ENCODE measurements at places on chromosomes 5 and 9. TPM values are rescaled to one million over a fixed set of nuclear protein-coding genes. Genes with fewer than 3 reads are reported as not detected.

DNA sequence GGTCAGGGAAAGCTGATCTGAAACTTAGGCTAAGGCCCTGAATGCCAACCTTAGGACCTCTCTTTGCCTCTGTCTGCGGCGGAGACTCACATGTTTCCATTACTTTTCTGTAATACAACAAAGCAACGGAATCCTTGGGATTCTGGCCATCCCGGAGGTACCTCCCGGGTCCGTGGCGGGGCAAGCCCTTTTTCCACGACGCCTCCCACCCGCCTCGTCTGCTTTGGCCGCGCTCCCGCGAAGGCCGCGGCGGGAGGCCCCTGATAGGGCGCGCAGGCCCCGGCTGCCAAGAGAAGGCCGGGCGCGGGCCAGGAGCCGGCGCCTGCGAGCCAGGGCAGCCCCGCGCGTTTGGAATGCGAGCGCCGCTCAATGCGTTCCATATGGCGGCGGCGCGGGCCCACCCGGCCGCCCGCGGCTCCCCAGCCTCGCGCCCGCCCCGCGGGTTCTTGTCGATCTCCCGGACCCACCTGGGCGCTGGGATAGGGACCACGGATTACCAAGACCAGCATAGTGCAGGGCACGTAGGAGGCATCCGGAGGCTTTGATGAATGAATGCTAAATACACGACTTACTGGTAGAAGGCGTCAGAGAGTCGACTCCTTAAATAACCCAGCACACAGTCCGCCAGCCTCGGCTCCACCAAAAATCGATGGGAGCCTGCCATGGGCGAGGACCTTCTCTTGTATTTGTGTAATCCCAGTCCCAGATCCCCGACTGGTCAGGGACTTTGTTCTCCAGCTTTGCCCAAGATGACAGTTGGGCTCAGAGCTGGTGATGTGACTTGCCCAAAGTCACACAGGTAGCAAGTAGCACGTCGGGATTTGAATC, 17.5 kb upstream of the PHF19 start:
- DNase-seq = no peak

GRCh38 chr5:168878135-168878745, 299.1 kb upstream of the PANK3 start:
- no peak for DNase-seq

DNA sequence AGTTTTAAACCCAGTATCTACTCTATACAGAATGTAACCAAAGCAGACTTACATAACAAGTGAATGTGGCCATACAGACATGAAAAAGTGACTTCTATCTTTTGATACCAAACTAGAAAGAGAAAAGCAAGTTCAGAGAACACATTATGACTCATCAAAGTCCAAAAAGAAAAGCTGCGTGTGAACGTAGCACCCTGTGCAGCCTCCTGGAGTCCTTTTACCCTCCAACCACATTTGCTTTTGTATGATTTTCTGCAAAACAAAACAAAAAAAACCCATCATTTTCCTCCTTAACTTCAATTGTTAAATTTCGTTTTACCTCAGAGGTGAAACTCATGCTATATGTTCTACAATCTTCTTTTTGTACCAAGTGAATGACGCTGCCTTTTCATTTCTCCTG, 2.8 kb upstream of the SMARCA2 start:
- DNase-seq = no peak

DNA sequence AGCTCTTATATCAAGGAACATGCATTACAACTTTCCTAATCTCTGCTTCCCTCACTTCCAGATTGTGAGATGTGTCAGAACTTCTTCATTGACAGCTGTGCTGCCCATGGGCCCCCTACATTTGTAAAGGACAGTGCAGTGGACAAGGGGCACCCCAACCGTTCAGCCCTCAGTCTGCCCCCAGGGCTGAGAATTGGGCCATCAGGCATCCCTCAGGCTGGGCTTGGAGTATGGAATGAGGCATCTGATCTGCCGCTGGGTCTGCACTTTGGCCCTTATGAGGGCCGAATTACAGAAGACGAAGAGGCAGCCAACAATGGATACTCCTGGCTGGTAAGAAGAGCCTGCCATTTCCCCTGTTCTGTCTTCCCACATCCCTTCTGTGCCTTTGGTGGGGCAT, 15.1 kb downstream of the PRDM9 start:
- DNase-seq = no peak

- no peak for DNase-seq
These were observed 92.8 kb downstream of the MVB12B start for GRCh38 chr9:126419475-126419874.

The ZFP37 gene
- total RNA-seq = 3.1 TPM

The THBS4 gene
- total RNA-seq = 0.22 TPM

The C1QTNF2 gene
- total RNA-seq = 2.5 TPM

The BSPRY gene
- not detected for total RNA-seq

- DNase-seq = no peak
These were observed 16.5 kb upstream of the ROR2 start for GRCh38 chr9:91966503-91966902.

- DNase-seq = no peak
These were observed 42.3 kb downstream of the COL23A1 start for GRCh38 chr5:178547753-178548415.

DNA sequence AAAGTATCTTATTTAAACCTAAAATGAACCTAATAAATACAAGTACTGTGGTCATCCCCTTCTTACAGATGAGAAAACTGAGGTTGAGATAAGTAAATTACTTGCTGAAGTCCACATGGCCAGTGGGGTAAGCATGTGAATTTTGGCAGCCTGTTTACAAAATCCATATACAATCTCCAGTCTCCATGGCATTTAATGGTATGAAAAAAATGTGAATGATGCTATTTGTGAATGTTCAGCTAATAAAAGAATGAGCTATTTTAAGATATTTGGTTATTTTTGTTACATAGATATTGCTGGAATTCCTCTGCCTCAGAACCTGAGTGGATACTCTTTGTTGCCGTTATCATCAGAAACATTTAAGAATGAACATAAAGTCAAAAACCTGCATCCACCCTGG, 19.3 kb upstream of the GPR150 start:
- DNase-seq = no peak

The F2RL2 gene
- 4.9 TPM for total RNA-seq

The CER1 gene
- not detected for total RNA-seq

DNA sequence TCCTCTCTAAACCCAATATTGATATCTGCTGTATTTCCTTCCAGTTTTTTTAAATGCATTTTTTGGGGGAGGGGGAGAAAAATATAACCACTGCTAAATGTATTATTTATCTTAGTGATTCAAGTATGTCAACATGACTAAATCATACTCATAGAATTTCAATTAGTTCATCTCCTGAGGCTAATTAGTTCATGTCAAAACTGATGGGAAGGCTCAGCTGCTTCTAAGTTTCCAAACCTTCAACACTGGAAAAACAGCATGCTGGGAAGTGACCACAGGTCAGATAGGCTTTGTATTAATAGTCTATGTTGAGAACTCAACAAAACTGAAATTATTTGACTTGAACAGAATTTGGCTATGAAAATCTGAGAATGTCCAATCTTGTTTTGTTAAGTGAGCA, 118.7 kb downstream of the TTLL11 start:
- DNase-seq = peak; percentile 38

Measured in M059J (cell line).